CD4-positive, alpha-beta T cell treated with Interleukin-15 for 4 hours (primary cell): ENCODE measurements at places on chromosomes 2 and 18.

- DNase-seq: no peak
These were observed 184.3 kb upstream of the HNRNPA3 start for GRCh38 chr2:177028296-177028695.

- DNase-seq: no peak
These were observed 47.5 kb downstream of the GALNT3 start for GRCh38 chr2:165746501-165746900.

GRCh38 chr18:10197097-10197496 lies 257.3 kb upstream of the APCDD1 start:
- no peak for DNase-seq

- no peak for DNase-seq
These were observed 64.3 kb upstream of the ACSL3 start for GRCh38 chr2:222796413-222797103.

GRCh38 chr18:52435301-52435700 lies 95.3 kb downstream of the DCC start:
- no peak for DNase-seq

GRCh38 chr2:16135913-16136310 lies 195.6 kb downstream of the MYCN start:
- DNase-seq: no peak

DNA sequence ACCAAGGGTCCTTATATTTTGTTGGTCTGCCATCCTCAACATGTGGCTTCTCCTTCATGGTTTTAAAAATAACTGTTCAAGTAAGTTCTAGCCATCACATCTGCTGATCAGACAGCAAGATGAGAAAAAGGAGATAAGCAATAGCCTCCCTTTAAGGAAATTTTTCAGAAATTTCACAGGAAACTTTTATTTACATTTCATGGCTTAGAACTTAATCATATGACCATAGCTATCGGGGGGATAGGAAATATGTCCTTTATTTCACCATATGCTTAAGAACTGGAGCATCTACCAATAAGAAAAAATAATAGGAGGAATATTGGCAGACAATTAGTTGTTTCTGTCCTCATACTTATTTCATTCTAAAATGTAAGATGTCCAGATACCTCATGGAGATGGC lies 16.2 kb downstream of the ATF2 start:
- DNase-seq: no peak

DNA sequence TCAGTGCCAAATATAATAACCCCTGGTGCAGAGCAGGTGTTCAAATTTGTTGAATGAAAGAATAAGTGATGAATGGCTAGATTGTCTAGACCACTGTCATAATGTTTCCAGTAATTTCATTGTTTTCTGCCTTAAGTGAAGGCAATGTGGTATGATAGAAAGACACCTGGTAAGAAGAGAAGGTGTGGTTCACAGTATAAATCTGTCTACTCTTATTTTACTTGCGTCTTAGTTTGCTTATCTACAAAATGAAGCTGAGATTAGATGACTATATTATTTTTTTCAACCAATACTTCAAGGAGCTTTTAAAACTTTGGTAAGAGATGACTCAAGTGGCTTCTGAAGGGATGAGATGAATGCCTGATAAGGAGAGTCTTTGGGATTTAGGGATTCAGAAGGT lies 788.4 kb downstream of the EPHA4 start:
- DNase-seq: no peak
